ENCODE measurements at places on chromosomes 3 and 15.
A peak's percentile ranks its signal among the peaks of the same experiment; 100 is the strongest.

DNA sequence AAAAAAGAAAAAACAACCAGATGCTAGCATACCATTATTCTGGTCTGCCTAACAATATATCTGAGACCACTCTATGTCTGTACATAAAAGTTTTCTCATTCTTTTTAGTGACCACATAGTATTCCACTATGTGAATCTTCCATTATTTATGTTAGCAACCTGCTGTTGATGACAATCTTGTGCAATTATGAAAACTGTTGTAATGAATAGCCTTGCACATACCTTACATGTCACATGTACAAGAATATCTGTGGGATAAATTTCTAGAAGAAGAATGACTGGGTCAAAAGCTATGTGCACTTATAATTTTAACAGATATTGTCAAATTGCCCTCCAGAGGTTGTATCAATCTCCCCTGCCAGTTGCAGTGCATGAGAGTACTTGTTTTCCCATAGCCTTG is 62.5 kb downstream of the ARHGAP31 start:
- no peak for DNase-seq

DNA sequence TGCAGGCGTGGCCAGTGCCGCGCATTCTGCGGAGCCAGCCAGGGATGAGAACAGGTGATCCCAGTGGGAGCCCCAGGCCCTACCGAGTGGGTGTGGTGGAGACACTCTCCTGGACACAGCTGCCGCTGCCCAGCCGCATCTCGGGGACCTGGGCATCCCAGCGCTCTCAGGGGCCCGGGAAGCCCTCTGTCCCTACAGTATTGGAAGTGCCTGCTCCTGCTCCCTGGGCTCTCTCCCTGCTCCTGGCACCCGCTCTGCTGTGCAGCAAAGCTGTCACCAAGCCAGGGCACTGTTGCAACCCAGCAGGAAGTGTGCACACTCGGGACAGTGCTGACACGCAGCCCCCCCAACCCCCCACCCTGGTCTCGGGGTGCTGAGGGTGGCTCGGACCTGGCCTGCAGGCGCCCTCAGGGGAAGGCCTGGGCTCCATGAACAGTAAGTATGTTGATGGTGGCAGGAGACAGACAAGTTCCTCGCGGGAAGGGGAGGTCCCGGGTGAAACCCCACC is 1177.4 kb upstream of the GBE1 start:
- no peak for DNase-seq

DNA sequence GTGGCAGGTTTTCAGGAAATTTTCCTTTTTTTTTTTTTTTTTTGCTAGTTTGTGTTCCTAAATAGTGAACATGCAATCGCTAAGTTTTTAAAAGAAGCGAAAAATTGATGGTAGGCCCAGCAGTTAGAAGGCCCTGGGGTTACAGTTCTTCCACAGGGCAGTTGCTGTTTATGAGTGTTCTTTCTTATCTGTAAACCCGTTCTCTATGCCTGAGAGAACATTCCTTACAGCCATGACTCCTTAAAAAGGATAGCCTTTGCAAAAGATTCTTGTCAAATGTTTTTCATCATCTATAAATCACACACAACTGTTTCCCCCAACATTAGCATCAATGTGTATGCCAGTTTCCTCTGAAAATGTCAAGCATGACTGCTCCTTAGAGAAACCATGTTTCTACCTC is 23.8 kb upstream of the MYZAP start:
- DNase-seq: no peak

DNA sequence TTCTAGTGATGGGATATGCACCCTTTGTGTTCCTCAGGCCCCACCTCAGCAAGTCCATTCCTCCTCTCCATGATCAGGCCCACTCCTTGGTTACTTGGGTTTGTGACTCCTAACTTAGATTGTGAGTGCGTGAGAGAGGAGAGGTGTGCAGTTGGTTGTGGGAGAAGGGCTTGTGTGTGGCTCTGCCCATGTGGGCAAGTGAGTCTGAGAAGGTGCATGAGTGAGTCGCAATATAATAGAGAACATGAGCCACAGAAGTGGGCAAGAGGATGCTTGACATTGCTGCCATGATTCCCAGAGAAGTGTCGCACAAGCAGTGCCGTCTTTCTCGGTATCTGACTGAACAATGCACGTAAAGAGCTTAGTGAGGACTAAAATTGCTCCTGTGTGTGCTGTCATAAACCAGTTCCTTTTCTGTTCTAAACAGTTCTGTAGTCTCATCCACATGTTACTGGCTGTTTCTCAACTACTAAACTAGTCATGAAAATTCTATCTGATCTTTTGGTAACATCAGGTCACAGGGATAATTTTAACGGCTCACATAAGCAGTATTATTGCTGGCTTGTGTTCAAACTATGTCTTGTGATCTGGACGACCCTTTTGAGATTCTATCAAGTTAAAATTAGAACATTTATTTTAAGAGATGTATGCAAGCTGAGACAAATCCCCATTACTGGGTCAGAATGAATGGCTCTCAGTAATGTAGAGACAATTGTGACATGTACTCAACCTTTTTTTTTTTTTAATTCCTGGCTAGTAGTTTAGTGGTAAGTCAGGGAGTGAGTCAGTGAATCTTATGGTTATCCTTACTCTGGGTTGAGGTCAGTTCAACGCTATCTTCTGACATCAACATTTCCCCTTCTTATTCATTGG is 25.6 kb downstream of the GYG1 start:
- peak; percentile 13 for DNase-seq

DNA sequence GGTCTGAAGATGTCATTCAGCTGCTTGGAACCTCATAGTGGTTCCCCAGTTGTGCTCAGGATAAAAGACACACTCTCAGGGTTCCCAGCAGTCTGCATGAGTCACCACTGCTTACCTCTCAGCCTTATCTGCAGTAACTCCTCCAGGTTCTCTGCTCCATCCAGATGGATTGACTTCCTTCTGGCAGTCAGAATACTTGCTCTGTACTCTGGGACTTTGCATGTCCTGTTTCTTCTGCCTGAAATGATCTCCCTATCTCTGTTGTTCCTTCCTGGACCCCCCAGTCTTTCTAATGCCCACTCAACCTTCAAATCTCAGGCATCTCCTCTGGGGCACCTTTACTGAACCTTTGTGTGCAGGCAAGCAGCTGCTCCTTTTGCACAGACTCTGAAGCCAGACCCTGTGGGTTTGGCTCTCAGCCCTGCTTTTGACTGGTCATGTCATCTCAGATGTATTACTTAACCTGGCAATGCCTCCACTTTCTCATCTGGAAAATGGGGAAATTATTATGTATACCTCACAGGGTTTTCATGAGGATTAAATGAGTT is 38.4 kb downstream of the ITPR1 start:
- no peak for DNase-seq
